ENCODE measurements at places on chromosomes 12 and 14.

DNA sequence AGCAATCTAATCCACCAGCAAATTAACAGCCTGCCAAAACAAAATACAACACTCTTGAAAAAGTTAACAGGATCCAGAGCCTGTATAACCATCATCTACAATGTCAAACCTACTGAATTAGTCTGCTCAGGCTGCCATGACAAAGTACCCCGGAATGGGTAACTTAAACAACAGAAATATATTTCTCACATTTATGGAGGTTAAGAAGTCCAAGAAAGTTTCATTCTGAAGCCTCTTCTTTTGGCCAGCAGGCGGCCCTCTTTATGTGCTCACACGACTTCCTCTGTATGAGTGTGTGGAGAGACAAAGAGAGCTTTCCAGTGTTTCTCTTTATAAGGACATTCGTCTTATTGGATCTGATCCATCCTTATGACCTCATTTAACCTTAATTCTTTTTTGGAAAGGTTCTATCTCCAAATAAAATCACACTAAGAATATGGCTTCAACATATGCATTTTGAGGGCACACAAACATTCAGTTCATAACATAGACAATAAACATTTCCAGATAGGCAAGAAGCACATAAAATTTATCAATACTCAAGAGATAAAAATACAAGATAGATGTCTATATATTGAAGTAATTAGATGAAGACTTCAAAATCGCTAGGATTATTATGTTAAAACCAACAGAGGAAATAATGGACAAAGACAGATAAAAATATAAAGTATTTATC lies 5.9 kb upstream of the RERG start:
- no peak for DNase-seq

GRCh38 chr14:81991998-81992397 lies 458.3 kb upstream of the SEL1L start:
- no peak for DNase-seq

DNA sequence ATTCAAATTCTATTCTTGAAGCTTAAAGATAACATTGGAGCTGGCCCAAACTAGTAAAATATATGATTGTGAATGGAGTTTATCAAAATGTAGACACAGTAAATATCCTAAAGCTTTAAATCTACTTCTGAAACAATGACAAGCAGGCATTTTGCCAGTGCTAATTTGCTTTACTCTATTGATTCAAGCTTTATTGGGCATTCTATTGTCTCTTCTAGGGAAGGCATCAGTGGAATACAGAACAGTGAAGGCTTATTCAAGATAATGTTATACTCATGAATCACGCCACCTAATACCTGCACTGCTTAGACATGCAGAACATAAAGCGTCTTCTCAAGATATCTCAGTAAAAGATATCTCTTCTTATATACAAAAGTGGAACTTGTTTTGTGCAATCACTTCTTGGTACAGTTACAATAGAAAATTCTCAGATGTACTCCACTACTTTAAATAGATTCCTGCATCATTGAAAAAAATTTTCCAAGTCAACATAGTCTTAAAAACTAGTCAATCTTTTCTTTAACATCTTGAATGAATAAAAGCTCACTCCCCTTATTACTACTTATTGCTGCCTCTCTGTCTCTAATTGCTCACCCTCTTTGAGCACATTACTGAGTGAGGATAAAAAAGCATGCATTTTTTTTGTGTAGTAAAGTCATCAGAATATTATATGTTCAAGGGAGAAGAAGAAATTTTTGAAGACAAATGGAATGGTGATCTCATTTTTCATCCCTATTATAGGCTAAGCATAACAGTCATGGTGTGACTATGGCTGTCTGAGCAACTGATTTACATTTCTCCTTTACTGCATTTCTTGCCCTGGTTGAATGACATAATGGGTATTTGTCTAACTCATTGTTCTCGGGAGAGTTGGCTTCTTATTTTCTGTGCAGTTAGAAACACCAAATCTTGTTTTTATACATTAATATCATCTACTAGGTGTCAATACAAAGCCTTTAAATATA lies 98.0 kb upstream of the E2F7 start:
- no peak for DNase-seq

DNA sequence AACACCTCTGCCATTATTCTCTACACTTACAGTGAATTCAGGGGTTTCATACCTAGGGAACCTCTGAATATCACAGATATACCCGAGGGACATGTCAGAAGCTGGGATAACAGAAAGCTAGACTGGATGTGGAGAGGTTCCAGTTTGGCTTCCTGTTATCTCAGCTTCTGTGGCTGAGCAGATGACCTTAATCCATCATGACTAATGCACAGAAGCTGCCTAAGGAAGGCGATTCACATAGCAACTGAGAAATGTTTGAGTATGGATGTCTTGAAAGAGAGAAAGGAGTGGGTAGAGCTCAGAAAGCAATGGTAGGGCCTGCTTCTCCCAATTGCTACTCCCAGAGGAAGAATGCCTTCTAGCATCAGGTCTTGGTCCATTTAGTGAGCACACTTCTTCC lies 187.6 kb downstream of the RMST start:
- DNase-seq: no peak

GRCh38 chr12:96198965-96199364 lies 4.8 kb downstream of the ELK3 start:
- no peak for DNase-seq

- DNase-seq: no peak
These were observed 182.0 kb upstream of the NAV3 start for GRCh38 chr12:77648716-77649115.

DNA sequence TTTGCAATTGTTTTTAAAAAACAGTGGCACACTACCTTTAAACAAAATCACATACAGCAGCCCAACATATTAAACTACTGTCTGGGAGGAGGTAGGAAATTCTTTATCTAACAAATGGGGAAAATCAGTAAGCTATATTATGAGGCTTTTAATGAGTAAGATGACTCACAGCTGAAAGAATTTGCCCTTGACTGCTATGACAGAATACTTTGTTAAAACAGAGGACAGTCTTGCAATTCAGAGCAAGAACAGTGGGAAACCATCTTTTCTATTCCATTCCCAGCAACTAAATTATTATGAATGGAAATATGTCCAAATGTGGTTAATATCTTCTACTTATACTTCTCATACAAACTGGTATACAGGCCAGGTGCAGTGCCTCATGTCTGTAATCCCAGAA lies 49.2 kb upstream of the SGPP1 start:
- no peak for DNase-seq

DNA sequence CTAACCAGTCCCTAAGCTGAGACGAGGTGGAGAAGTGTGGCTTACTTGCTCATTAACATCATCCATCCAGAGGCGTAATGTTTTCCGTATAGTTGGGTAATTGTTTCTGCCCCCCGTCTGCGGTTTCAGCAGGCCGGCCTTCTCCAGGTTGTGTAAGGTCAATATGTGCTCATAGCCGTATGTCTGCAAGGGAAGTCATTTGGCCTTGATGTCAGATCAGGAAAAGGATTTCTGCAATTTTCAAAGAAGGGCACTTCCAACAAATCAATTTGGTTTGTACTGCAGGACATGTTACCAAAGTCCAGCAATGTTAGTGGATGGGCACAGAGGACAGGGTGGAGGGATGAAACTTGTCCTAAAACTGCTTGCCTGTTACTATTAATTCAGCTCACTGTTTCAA lies 9.9 kb upstream of the DIABLO start:
- no peak for DNase-seq

- no peak for DNase-seq
These were observed 13.8 kb downstream of the ACTN1 start for GRCh38 chr14:68965261-68965761.

- peak; percentile 82 for DNase-seq
These were observed 1.4 kb downstream of the ACTN1 start for GRCh38 chr14:68977718-68978171.

DNA sequence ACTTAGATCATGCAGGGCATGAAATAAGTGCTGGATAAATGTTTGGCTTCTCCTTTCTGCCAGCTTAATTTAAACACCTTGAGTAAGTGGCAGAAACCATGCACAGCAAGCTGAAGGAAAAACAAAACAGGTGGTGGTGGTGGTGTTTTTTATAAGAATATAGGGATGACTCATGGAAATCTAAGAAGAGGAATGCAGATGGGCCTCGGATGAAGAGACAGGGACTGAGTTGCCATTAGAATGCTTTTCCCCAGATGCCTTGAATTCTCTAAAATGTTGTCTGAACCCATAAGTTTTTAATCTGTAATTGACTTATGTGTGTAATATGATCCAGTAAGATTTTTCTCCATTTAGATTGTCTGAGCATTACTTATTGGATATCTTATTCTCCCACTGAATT lies 93.1 kb upstream of the ZDHHC17 start:
- no peak for DNase-seq

DNA sequence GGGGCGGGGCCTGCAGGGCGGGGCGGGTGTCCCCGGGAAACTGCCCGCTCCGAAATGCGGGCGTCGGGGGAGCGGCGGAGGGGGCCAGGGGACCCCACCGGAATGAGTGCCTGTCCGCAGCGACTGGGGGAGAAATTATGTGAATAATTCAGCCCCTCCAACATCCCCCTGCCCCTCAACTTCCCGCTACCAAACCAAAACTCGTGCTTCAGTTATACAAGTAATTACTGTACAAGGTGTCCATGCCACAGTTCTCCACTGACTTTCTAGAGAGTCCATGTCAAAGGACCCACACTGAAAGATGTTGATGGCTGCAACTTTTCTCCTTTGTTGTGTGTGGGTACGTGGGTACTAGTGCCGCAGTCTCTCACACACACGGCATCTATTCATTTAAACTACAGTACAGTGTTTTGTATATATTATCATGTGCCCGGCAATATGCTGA lies 414 bp upstream of the CDK17 start:
- no peak for DNase-seq

DNA sequence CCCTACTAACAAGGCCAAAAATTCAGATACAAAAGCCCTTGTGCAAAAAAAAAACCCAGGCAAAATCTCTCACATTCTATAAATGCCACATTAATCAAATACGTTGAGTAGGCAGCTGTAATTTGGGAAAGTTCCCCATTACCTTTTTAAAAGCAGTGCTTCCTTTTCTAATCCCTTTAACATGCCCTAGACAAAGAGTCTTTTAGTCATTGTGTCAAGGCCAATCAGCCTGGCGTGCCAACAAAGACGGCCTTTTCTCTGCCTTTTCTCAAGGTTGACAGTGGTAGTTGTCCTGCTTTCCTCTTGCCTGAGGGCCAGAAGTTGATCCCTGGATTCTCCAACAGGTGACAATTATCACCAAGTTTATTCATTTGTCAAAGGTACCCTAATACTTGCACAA lies 62.5 kb upstream of the METAP2 start:
- no peak for DNase-seq

DNA sequence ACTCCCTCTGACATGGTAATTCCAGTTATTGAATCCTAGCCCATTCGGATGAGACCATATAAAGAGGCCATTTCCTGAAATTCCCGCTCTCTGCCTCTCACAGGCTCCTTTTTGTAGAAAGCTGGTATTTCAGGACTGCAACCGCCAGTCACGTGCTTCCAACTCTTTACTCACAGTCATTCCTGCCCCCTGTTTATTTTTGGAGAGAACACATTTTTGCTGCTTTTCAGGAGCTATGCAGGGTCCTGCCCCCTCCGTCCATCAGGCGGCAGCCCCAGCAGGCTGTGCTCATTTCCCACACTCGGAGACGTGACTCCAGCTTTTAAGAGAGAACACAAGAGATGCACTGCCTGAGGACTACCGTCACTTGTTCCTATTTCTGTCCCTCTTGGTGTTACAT lies 26.8 kb downstream of the IFT43 start:
- DNase-seq: peak; percentile 47

DNA sequence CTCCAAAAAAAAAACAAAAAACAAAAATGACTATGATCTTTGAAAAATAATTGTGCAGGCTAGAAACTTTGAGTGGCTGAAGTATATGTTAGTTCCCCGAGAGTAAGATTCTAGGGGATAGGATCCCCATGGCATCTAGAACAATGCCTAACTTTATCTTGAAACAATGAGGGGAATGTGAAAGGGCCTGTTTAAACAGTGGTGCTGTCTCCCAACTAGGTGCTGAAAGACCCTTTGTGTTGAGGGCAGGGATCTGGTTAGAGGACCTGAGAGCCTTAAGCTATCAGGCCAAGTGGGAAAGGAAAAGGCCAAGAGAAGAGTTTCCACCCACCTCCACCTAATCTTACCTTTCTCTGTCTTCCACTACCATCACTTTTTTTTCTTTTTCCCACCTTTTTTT lies 6.8 kb upstream of the YLPM1 start:
- no peak for DNase-seq

DNA sequence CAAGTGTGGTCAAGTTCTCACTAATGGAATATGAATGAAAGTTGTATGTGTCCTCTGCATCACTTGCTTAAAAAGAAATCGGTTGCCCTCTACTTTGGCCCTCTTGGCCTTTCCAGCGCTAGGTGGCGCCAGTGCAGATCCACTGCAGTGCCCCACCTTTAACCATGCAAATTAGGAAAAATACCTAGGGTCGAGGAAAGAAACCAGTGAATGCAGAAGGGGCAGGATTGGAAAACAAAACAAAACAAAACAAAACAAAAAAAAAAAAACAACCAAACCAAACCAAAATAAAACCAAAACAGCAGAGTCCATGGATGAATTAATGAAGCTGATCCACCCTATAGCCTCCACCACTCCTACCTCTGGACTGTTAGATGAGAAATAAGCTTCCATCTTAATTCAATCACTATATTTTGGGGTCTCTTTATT lies 12.9 kb upstream of the NEMF start:
- peak; percentile 67 for DNase-seq

- DNase-seq: no peak
These were observed 97.6 kb upstream of the SLC38A2 start for GRCh38 chr12:46470036-46470627.

DNA sequence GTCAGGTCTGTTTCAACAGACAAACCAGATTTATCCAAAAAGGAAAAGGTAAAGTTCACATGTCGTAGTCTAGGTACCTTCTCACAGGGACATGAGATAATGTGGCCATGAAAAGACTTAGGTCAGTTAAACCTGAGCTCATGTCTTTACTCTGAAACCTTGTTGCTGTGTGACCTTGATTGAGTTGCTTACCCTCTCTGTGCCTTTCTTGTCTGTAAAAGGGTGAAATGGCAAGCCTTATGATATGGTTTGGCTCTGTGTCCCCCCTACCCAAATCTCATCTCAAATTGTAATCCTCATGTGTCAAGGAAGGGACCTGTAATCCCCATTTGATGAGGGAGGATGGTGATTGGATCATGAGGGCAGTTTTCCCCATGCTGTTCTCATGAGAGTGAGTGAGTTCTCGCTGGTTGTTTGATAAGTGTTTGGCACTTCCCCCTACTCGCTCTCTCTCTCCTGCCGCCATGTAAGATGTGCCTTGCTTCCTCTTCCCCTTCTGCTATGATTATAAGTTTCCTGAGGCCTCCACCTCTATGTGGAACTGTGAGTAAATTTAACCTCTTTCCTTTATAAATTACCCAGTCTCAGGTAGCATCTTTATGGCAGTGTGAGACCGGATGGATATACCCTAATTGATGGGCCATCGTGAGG lies 299.8 kb downstream of the ADGRD1 start:
- DNase-seq: no peak

- no peak for DNase-seq
These were observed 20.5 kb downstream of the FNTB start for GRCh38 chr14:65007202-65007601.

DNA sequence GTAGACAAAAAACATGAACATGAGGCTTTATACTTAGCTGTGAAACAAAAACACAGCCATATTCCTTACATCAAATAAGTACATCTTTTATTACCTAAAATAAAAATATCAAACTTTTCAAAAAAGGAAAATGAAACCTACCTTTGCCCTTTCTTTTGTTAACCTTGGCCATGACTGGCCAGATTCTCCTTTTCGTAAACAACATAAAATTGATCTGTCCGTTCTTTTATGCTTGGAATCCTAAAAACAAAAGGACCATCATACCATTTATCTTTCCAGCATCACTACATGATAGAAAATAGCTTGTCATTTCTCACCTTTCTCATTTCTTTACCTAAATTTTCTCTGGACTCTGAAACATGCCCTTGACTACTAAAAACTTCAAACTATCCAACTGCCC lies 16.5 kb downstream of the PTGES3 start:
- DNase-seq: no peak

All from heart left ventricle (tissue), 16 donors.